ENCODE measurements at places on chromosomes 7 and 10. TPM values are rescaled to one million over a fixed set of nuclear protein-coding genes. Genes with fewer than 3 reads are reported as not detected.

PDZD7 gene
- total RNA-seq = 5.9 TPM

ADCY1 gene
- 93.5 TPM for total RNA-seq

FAM131B gene
- total RNA-seq = 42.6 TPM

FFAR4 gene
- 0.18 TPM for total RNA-seq

ARHGAP22 gene
- 7.7 TPM for total RNA-seq

CHST15 gene
- 36.7 TPM for total RNA-seq

CXCL12 gene
- total RNA-seq = 90.7 TPM

FAM180A gene
- not detected for total RNA-seq

TAS2R41 gene
- total RNA-seq = not detected

CLEC5A gene
- not detected for total RNA-seq

ANKRD22 gene
- total RNA-seq = not detected

SPACDR gene
- total RNA-seq = 0.54 TPM

UPK3BL2 gene
- 8.0 TPM for total RNA-seq

OPALIN gene
- not detected for total RNA-seq

PLXNA4 gene
- total RNA-seq = 20.4 TPM

SPDYE2B gene
- not detected for total RNA-seq

CALCR gene
- total RNA-seq = 0.45 TPM

MEOX2 gene
- total RNA-seq = 0.09 TPM

ZNF277 gene
- 38.2 TPM for total RNA-seq

PRKCQ gene
- total RNA-seq = 0.91 TPM

CHAT gene
- 7.4 TPM for total RNA-seq

AKR1C3 gene
- total RNA-seq = 1.6 TPM

ELFN1 gene
- total RNA-seq = 6.5 TPM

CLCN1 gene
- total RNA-seq = not detected

ZNF239 gene
- 14.1 TPM for total RNA-seq

LRRC4 gene
- 21.4 TPM for total RNA-seq

PARD3 gene
- total RNA-seq = 52.6 TPM

FAM107B gene
- 49.0 TPM for total RNA-seq

HSPA12A gene
- total RNA-seq = 63.1 TPM

CADPS2 gene
- 83.7 TPM for total RNA-seq

MYH16 gene
- total RNA-seq = not detected

FOXP2 gene
- 228 TPM for total RNA-seq

ANKRD7 gene
- total RNA-seq = 9.3 TPM

All from cerebellum (tissue), 4 donors.